ENCODE measurements at places on chromosomes 11 and 22. TPM values are rescaled to one million over a fixed set of nuclear protein-coding genes. Genes with fewer than 3 reads are reported as not detected.
A peak's percentile ranks its signal among the peaks of the same experiment; 100 is the strongest.

GRCh38 chr22:17281440-17281841 is 62.2 kb upstream of the ADA2 start:
- peaks cover 4% of the 10 kb centered on the region for H3K27me3 ChIP-seq
- no peak overlapping the region for H3K27ac ChIP-seq
- no peak for DNase-seq
- no peaks in the 10 kb centered on the region for H3K4me1 ChIP-seq

DNA sequence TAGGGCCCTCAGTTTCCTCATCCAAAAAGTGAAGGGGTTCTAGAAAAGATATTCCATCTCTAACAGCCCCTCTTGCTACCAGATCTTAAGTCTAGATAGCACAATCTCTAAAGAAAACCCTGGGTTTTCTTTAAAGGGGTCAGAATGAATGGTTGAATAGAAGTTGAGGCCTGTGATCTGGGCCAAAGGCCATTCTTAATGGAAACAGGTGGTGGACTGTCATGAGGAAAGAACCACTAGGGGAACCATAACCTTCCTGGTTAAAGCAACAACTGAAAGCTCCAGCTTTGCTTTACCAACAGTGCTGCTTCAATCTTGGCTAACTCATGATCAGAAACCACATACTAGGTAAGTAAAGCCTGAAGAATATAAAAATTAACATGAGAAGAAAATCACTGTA is 1.8 kb downstream of the CELF1 start:
- no peaks in the 10 kb centered on the region for H3K36me3 ChIP-seq
- DNase-seq: peak; percentile 57
- no peak overlapping the region for H3K4me3 ChIP-seq
- H3K27me3 ChIP-seq: no peaks in the 10 kb centered on the region

GRCh38 chr22:38251341-38251692 is 21.5 kb downstream of the TMEM184B start:
- DNase-seq: no peak
- no peak overlapping the region for H3K4me3 ChIP-seq
- H3K27me3 ChIP-seq: no peaks in the 10 kb centered on the region
- no peaks in the 10 kb centered on the region for H3K4me1 ChIP-seq
- H3K36me3 ChIP-seq: peaks cover 11% of the 10 kb centered on the region

Gene STIM1
- 16.3 TPM for total RNA-seq

- H3K4me3 ChIP-seq: no peak overlapping the region
- H3K4me1 ChIP-seq: peaks cover 6% of the 10 kb centered on the region
- no peak for DNase-seq
- no peak overlapping the region for H3K27ac ChIP-seq
Measured at GRCh38 chr11:95486466-95486865, 255.5 kb upstream of the SESN3 start.

Gene SPA17
- 12.7 TPM for total RNA-seq

DNA sequence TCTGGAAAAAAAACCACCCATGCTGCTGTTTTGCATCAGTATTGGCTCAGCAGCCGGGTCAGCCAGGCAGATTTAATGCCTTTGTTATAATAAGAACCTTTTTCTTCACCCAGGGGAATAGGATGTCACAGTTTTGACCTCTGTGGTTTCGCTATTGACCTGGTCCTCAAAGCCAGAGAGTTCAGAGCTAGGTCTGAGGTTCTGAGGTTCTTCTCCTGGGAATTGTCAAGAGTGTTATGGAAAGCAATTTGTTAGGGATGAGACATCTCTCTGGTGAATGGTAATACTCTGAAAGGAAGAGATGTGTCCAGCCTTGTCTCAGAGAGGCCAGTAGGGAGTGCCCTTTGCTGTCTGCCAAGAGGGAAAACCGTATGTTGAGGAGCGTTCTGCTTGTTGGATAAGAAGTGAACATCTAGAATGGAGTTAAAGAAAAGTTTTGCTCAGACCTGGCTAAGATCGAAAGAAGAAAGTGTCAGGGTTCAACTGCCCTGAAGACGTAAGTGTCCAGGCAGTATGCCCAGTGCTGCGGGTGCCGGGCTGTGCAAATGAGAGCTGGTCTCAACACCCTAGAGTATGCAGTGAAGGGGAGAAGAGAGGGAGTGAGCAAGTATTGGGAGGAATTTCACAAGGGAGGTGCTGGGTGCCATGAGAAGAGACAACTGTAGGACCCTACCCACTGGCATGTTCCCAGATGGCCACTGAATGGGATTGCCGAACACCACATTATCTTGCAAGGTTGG is 150.9 kb upstream of the TTC12 start:
- H3K4me3 ChIP-seq: no peak overlapping the region
- no peaks in the 10 kb centered on the region for H3K36me3 ChIP-seq
- H3K27ac ChIP-seq: no peak overlapping the region
- DNase-seq: no peak
- H3K27me3 ChIP-seq: no peaks in the 10 kb centered on the region

DNA sequence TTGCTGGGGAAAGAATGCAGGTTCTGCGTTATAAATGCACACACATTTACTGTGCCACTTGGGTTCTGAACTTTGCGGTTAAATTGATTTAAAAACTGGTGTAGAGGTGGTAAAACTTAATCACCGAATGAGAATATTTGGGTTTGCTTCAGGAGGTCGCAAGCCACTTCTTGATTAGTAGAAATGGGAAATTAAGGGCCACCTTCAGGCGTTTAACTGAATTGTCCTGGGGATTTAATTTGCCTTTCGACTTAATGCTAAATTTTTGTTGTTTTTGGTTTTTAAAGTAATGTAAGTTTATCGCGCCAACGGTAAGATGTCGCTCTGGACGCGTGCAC is 459 bp upstream of the NCR3LG1 start:
- peak overlapping the region; percentile 84 for H3K4me3 ChIP-seq
- peaks cover 20% of the 10 kb centered on the region for H3K4me1 ChIP-seq
- DNase-seq: no peak
- no peaks in the 10 kb centered on the region for H3K36me3 ChIP-seq
- peak overlapping the region; percentile 96 for H3K27ac ChIP-seq
- H3K27me3 ChIP-seq: no peaks in the 10 kb centered on the region

Gene PIWIL4
- total RNA-seq: 0.15 TPM

- no peaks in the 10 kb centered on the region for H3K4me1 ChIP-seq
- no peaks in the 10 kb centered on the region for H3K27me3 ChIP-seq
- no peak for DNase-seq
- no peak overlapping the region for H3K4me3 ChIP-seq
- H3K36me3 ChIP-seq: no peaks in the 10 kb centered on the region
Measured at GRCh38 chr11:132490978-132491377, 1041.3 kb downstream of the OPCML start.

GRCh38 chr11:45262900-45263299 is 23.2 kb downstream of the SYT13 start:
- peaks cover 19% of the 10 kb centered on the region for H3K4me1 ChIP-seq
- H3K36me3 ChIP-seq: no peaks in the 10 kb centered on the region
- H3K27me3 ChIP-seq: no peaks in the 10 kb centered on the region
- no peak overlapping the region for H3K27ac ChIP-seq
- DNase-seq: no peak

Gene NTM
- not detected for total RNA-seq

- peak overlapping the region; percentile 87 for H3K4me3 ChIP-seq
- H3K36me3 ChIP-seq: peaks cover 3% of the 10 kb centered on the region
- H3K27ac ChIP-seq: peak overlapping the region; percentile 100
- DNase-seq: no peak
- H3K4me1 ChIP-seq: peaks cover 67% of the 10 kb centered on the region
Measured at GRCh38 chr11:65416841-65417701, 5.5 kb upstream of the NEAT1 start.

Gene PGA5
- not detected for total RNA-seq

DNA sequence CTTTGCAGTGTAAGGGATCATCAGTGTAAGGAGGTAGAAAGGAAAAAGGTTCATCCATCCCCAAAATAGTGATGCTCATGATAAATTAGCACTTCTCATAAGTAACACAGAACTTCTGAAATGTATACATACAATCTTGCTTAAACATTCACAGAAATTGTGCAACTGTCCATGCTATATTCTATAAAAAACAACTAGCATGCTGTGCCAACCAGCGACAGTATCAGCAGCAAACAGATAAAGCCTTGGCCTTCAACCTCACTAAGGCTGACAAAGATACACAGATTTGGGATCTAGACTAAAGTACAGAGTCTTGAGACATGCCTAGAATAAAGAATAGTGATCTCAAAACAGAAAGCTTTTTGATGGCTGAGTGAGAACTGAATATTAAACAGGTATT is 74.1 kb upstream of the CHRM4 start:
- H3K4me1 ChIP-seq: peaks cover 44% of the 10 kb centered on the region
- H3K27me3 ChIP-seq: no peaks in the 10 kb centered on the region
- H3K27ac ChIP-seq: no peak overlapping the region
- H3K4me3 ChIP-seq: no peak overlapping the region
- DNase-seq: peak; percentile 11

DNA sequence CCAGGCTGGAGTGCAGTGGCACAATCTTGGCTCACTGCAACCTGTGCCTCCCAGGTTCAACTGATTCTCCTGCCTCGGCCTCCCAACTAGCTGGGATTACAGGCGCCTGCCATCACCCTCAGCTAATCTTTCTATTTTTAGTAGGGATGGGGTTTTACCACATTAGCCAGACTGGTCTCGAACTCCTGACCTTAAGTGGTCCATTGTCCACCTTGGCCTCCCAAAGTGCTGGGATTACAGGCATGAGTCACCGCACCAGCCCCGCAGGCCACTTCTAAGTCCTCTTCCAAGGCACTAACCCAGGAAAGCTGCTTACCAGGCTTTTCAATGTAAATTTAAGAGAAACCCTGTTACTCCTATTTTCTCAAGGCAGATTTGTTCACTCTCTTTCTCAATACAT is 50.4 kb downstream of the DENND5A start:
- no peak overlapping the region for H3K4me3 ChIP-seq
- no peaks in the 10 kb centered on the region for H3K27me3 ChIP-seq
- H3K27ac ChIP-seq: no peak overlapping the region
- peaks cover 32% of the 10 kb centered on the region for H3K4me1 ChIP-seq

- peak; percentile 4 for DNase-seq
- H3K27me3 ChIP-seq: no peaks in the 10 kb centered on the region
- no peak overlapping the region for H3K27ac ChIP-seq
- H3K36me3 ChIP-seq: no peaks in the 10 kb centered on the region
- no peak overlapping the region for H3K4me3 ChIP-seq
Measured at GRCh38 chr11:23903044-23903704, 593.7 kb upstream of the LUZP2 start.

- peak; percentile 57 for DNase-seq
- H3K4me1 ChIP-seq: peaks cover 12% of the 10 kb centered on the region
- H3K27ac ChIP-seq: no peak overlapping the region
Measured at GRCh38 chr11:6654281-6655019, 1.2 kb downstream of the DCHS1 start.

Gene MRGPRF
- not detected for total RNA-seq

Gene RFPL1
- total RNA-seq: not detected

Gene PDE2A
- not detected for total RNA-seq

DNA sequence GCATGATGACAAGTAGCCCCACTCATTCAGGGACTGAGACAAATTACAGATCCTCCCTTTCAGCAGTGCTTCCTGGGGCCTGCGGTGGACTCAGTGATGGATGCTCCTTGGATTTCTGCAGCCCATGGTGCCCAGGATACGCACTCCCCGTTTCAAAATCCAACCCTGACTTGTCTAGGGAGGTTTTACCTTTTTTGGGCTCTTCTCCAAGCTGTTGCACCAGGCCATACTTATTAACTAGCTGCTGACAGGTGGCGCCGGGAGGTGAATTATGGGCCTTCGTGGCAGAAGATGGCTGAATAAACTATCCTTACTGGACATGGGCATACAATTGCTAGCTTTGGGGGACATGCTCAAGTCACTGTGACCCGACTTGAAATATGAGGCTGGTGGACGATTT is 324.3 kb upstream of the SYN3 start:
- no peak overlapping the region for H3K27ac ChIP-seq
- no peaks in the 10 kb centered on the region for H3K27me3 ChIP-seq
- H3K4me3 ChIP-seq: no peak overlapping the region

GRCh38 chr11:121214861-121215260 is 77.7 kb upstream of the SC5D start:
- H3K27me3 ChIP-seq: no peaks in the 10 kb centered on the region
- DNase-seq: no peak

Gene MS4A15
- total RNA-seq: not detected

DNA sequence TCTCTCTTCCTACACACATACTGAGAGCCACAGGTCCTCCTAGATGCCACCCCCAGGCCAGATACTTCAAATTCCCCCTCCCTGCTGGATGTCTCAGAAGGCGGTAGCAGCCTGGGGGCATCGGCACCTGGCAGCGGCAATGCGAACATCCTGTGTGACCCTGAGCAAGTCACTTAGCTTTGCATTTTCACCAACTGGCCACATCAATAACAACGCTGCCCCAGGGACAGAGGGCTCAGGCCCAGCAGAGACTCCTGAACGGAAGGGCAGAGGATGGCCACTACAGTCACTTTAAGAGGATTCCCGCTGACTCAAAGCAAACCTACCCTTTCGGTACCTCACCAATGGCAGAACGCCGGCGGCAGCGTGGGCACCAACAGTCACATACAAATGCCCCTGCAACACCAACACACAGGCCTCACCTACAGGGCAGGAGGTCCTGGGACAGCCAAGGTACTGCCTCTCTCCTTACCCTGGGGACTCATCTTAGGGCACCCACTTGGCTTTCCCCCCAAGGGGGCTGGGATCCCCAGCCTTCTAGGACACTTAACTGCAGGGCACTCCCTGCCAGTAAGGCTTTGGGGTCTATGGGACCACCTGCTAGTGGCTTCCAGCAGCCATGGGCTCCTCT is 1.6 kb downstream of the LMO1 start:
- no peaks in the 10 kb centered on the region for H3K36me3 ChIP-seq
- DNase-seq: no peak
- H3K27me3 ChIP-seq: peaks cover 82% of the 10 kb centered on the region
- no peaks in the 10 kb centered on the region for H3K4me1 ChIP-seq

DNA sequence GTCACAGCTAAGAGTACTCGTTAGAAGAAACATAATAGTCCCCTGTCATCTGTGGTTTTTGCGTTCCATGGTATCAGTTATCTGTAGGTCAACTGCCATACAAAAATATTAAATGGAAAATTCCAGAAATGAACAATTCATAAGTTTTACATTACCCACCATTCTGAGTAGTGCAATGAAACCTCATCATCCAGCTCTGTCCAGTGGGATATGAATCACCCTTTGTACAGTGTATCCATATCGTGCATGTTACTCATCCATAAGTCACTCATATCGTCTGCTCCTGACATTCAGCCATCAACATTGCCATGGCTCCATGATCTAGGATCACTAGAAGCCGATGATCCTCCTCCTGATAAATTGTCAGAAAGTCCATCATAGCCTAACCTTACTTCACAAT is 174.9 kb upstream of the C11orf87 start:
- DNase-seq: no peak
- no peaks in the 10 kb centered on the region for H3K36me3 ChIP-seq
- H3K27me3 ChIP-seq: no peaks in the 10 kb centered on the region
- H3K27ac ChIP-seq: no peak overlapping the region
- no peak overlapping the region for H3K4me3 ChIP-seq
- no peaks in the 10 kb centered on the region for H3K4me1 ChIP-seq

DNA sequence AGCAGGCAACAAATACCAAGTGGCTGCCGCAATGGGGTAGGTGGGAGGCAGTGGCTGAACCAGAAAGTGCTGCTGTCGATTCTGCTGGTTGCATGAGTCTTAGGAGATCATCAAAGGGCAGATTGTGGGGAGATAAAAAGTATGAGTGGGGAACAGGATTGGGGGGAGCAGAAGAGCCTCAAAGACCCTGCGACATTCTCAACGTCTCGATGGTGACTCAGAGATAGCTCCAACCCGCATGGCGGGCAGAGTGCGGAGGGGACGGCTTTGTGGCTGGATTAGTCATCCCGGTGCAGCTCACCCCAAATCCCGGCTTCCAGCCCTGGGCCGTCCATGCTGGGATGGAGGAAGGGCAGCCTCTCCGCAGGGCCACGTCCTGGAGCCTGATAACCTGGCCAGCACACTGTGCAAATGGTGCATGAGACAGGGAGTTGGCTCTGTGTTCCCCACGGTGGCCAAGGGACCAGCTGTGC is 11.6 kb upstream of the RTN4R start:
- no peak overlapping the region for H3K4me3 ChIP-seq
- DNase-seq: no peak
- peaks cover 50% of the 10 kb centered on the region for H3K27me3 ChIP-seq
- no peaks in the 10 kb centered on the region for H3K36me3 ChIP-seq
- no peaks in the 10 kb centered on the region for H3K4me1 ChIP-seq
- no peak overlapping the region for H3K27ac ChIP-seq

Gene PHETA2
- 0.07 TPM for total RNA-seq
